ENCODE measurements at places on chromosomes 7 and 10.

- no peak for DNase-seq
Measured at GRCh38 chr7:21624320-21624719, 81.5 kb downstream of the DNAH11 start.

DNA sequence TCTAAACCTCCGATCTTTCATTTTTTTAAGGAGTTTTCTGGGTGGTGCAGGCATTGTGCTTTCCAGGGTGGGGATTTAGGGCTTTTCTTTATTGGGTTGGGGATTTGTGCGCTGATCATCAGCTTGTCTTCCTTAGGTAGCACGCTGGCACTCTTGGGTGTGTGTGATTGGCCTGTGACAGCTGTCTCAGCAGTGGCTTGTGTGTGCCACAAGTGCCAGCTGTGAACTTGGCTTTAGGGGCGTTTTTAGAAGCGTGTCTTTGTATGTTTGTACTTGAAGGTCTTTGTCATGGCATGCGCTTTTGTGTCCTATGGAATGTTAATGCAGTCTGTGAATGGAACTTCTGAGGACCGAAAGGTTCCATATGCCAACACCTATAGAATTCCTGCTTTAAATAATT, 788 bp downstream of the AKAP9 start:
- DNase-seq: peak; percentile 29

- no peak for DNase-seq
Measured at GRCh38 chr10:130962240-130963051, 349.1 kb downstream of the TCERG1L start.

GRCh38 chr7:20122073-20122472, 95.1 kb downstream of the MACC1 start:
- no peak for DNase-seq

Data from GM13977 (cell line).